Endothelial cell (in vitro differentiated cells): ENCODE measurements at places on chromosomes 3 and 15.
A peak's percentile ranks its signal among the peaks of the same experiment; 100 is the strongest.

DNA sequence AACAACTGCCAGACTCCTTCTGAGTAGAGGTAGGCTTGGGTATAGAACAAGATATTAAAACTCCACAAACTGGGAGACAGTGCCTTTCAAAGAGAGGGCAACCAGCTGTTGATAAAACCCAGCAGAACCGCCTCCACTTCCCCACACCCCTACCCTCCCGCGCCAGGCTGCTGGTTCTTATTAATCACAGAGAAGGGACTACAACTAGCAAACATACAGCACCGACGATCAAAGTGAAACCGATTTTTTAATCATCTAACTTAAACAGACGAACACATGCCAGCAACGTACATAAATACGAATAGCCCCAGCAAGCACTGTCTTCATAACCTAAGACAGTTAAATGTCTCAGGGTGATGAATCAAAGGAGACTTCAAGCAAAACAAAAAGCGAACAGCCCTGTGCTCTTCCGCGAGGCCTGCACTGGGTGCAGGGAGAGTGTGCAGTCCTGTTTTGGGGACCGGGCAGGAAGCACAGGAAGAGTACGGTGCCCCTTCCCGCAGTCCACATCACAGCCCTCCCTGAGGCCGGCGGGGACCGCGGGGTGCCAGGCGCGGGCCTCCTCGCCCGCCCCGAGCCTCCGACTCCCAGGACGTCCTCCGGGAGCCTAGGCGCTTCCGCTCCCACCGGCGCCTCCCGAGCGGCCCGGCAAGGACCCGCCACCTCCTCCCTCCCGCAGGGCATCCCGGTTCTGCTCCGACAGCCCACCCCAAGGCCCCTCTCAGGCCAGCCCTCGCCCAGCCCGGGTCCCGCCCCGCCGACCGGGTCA is 75.1 kb upstream of the VGLL4 start:
- peak; percentile 45 for DNase-seq

DNA sequence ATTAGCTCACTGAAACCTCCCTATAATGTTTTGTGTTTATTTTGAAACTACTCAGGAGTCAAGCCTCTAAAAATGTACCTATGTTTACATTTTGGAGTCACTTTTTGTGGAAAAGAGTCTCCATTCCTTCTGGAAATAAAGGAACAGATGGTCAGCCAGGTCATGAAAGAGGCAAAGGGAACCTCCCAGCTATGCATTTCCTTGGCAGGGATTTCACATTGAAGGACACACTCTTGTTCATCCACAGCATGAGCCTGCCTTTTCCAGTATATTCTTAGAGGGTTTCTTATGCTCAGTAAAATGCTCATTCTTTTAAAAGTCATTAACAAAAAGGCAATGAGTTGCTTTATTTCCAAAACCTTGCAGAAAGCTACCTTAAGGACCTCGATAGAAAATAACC is 20.8 kb downstream of the STAC start:
- DNase-seq, result no peak

GRCh38 chr15:77778802-77779201 is 146.1 kb upstream of the LINGO1 start:
- DNase-seq, result no peak

GRCh38 chr15:59825901-59826300 is 136.8 kb upstream of the BNIP2 start:
- DNase-seq, result no peak

DNA sequence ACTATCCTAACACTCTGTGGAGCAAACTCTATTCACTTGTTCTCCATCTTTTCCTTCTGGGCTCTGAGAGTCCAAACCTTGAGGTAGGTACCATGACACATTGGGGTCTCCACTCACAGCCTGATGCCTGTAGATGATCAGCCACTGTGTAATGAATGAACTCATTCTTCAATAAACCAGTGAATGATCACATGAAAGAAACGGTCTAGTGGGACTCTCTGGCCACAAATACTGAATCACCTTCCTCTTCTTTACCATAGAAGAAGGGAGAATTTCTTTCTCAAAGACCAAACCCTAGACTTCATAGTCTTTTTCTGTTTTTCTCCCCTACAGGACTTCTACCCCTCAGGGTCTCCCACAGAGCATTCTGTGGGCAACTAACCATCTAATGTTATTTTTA is 20.5 kb upstream of the ABHD2 start:
- no peak for DNase-seq

DNA sequence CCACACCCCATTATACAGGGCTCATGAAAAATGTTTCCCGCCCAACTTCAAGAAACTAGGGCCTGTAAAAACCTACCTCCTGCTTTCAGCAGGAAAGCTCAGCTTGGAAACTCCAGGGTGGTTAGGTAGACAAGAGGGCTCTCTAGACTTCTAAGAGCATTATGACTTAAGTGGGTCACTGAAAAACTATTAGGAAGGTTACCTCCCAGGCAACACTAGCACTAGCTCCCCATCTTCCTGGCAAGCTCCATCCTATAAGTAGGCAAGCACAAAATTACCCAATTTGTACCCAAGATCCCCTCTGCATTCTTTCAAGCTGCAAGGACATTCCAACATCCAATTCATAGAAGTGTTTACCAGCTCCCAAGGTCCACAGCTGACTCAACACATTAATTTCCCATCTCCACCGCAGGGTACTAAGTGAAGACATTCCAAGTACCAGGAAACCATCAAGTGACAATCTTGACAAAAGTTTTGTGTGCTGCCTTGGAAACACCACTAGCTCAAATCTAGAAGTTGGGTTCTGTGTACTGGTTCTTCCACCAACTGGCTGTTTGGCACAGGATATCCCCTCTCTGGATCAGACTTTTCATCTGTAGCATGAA is 46.9 kb downstream of the WNT5A start:
- DNase-seq, result no peak

DNA sequence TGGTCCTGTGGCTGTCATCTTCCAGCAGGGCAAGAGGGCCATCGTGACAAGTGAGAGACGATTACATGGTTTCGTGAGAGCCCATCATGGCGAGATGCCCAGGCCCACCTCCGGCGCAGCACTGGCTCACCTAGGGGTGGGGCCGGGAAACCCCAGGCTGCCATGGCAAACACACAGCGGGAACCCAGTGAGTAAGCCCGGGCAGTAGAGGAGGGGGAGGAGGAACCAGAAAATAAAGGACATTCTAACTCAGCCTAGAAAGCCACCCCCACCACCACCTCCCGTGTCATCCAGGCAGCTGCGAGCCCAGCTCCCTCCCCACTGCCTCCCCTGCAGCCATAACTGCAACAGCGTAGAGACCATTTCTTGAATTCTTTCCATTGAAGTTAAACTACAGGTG is 52.3 kb downstream of the PCSK6 start:
- no peak for DNase-seq

DNA sequence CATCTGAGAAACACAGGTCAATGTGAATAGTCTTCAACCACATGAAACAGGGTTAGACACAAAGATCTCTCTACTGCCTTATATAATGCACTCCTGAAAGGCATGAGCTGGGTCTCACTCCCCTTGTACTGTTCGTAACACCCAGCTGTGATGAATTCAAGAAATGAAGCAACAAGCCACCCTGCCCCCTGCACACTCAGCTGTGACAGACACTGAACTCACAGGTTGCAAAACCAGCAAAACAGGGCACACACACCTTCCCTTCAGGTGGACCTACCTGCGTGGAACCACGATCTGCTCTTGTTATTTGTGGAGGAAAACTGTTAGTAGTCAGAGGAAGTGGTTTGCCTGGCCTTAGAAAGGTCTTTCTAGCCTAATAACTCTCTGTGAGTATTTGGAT is 64.5 kb downstream of the CERS3 start:
- DNase-seq, result no peak

DNA sequence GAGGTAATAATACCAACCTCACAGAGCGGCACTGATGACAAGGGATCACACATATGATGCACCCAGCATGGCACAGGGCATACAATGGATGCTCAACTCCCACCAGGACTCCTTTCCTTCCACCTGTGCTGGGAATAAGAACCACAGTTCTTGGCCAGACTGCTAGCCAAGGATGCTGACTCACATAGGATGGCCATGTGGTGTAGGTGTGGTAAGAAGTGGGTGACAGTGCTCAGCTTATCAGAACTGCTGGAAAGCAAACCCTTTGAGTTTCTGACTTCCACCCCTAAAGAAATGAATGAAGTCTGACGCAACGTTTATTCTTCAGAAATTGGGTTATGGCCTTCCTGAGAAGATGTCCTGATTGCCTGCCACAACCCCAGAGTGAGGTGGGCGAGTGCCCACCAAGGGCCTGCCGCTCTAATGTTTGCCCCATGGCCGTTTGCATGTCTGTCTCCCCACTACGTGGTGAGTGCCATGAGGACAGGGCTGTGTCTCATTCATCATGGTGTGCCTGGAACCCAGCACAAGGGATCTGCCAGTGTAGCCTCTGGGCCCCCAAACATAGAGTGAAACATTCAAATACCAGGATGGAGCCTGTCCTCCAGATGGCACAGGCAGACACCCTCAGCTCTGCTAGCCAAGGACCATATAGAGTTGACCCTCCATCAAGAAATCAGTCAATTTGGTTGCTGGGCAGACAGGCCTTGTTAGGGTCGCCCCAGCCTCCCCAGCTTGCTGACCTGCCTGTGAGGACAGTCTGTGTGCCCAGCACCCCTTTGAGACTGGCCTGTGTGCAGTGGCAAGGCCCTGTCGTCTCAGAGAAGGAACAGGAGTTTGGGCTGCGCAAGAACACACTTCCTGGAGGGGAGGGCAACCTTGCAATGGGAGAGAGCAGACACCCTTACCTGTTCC is 57.6 kb upstream of the SLCO2A1 start:
- DNase-seq, result no peak

DNA sequence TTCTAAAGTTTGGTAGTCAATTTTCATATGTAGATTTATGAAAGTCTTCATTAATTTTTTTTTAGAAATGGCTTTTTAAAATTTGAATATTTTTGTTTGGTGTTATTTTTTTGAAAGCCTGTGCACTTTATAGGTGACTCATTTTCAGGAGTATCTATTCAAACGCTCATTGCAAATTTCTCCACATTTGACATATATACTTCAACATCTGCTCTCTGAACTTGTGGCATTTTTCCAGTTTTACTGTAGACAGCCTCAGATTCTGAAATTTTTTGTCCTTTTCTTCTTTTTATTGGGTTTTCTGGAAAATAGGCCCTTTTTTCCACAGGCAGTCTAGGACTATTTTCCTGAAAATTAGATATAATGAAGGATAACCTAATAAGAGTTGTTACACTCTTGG is 396.6 kb downstream of the RBMS3 start:
- no peak for DNase-seq

- no peak for DNase-seq
Observed at GRCh38 chr3:152399374-152399773, 130.6 kb downstream of the MBNL1 start.

GRCh38 chr3:54777141-54777540 is 150.7 kb downstream of the LRTM1 start:
- no peak for DNase-seq

GRCh38 chr15:43218908-43219706 is 1.7 kb downstream of the EPB42 start:
- DNase-seq, result peak; percentile 59

GRCh38 chr3:12449889-12450682 is 34.2 kb upstream of the TSEN2 start:
- DNase-seq, result no peak

- no peak for DNase-seq
Observed at GRCh38 chr15:60217161-60217560, 180.6 kb downstream of the ANXA2 start.

DNA sequence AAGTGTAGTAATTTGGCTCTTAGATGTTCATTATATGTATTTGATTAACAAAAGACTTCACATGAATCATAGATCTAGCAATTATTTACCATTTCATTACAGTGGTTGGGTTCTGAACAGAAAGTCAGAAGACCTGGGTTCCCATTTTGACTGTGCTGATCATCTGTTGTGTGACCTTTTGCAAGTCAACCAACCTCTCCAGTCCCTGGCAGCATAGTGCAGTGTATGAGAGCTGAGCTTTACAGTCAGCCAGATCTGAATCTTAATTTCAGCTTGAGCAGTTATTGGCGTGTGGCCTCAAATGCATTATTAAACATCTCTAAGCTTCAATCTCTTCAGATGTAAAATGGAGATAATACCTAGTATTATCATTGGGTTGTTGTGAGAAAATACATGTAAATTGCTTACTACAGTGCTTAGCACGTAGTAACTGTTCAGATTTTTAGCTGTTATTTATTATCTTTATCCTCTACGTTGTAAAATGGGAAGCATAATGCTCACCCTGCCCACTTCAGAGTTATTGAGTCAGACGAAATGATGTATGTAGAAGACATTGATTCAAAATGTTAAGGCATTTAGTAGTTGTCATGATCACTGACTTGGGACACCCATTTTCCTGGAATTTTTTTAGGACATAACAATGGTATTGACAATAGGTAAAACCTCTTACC is 104.0 kb downstream of the KLHL25 start:
- DNase-seq, result no peak

GRCh38 chr15:71443538-71443937 is 328.3 kb downstream of the THSD4 start:
- DNase-seq, result peak; percentile 61

GRCh38 chr3:11514191-11514821 is 129.4 kb downstream of the VGLL4 start:
- DNase-seq, result no peak

DNA sequence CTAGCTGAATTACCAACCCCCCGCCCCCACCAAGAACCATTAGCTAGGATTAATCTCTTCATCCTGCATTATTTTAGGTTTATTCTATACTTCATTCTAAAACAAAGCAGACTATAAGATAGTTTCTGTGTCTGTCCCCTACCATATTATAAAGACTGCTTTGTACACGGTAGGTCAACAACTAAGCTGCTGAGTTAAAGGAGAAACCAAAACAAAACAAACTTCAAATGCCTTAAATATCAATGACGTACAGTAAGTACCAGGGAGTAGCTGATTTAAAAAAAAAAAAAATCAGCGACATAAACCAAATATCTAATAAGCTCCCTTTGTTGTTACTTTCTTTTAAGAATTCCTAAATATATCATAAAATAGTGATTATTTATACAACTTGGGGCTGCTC is 7.8 kb upstream of the VGLL4 start:
- no peak for DNase-seq

DNA sequence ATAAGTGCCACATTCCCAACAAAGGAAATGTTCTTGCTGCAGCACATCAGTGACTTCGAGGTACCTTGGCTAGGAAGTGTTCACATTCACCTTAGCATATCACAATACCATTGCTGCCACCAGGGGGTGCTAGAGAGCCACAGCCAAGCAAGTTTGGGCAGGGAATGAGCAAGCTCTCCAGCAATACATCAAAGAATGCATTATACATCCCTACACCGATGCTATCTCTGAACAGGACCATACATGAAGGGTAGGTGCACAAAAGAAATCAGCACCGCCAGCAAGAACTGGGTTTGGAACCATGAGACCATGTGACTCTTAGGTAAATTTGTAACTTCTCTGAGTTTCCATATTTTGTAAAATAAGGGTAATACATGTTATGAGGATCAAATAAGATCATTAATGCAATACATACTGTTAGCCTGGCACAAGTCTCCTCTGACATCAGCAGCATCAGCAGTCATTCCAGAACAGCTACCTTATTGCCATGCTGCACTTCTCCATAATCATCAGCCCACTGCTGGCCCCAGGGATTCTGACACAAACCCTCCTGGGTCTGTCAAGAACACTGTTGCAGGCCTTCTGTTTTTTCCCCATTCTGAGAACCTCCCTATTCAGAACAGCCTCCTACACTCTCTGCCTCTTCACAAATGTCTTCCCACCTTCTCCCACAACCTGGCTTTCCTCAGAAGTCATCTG is 37.5 kb downstream of the RYK start:
- DNase-seq, result peak; percentile 89
